ENCODE measurements at places on chromosomes 13 and 19.

GRCh38 chr13:101536079-101536478 is 83.6 kb downstream of the ITGBL1 start:
- no peak for DNase-seq

GRCh38 chr19:51693260-51693659 is at the start of gene SPACA6:
SPACA6 (plus strand) TSS chr19:51693330; CDS start chr19:51693527, 197 bp downstream.
- no peak for DNase-seq

DNA sequence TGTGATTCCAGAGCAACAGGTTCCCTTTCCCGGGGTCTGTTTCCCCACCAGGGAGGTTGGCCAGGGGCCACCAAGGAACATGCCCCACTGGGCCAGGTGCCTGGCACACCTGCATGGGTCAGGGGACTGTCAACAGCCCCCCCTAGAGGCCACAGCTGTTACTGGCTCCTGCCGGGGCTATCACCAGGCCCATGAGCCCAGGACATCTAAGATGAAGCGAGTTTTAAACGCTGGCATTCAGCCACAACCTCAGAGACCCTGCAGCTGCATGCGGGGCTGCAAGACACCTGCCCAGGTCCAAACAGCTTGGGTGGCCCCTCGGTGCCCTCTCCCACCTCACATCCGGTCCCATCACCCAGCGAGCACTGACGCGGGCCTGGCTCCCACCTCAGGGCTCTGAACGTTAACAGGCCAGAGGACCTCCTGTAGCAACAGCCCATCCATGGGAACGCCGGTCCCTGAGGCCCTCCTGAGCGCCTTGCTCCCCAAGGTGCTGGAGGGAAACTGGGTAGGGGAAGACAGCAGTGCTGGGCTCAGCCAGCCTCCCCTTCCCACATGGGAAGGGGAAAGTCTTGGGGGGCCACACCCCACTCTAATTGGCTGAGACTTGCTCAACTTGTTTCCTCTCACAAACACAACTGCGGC is 12.0 kb downstream of the KHSRP start:
- no peak for DNase-seq

DNA sequence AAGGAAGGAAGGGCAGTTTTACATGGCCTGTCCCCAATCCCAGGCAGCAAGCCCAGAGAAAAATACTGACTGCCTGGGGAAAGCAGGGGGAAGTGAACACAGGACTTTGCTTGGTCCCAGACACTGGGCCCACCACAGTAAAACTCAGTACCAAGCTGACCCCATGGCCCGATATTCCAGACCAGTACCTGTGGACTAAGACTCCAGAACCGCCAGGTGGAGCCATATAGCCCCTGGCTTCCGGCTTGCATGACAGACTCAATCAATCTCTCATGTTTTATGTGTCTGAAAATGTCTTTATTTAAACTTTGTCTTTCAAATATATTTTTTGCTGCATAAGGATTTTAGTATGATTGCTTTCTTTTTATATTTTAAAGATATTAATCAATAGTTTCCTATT is 767.9 kb upstream of the SLITRK6 start:
- no peak for DNase-seq

GRCh38 chr13:98519976-98520375 is 56.9 kb downstream of the STK24 start:
- no peak for DNase-seq

GRCh38 chr13:22060187-22060586 is 389.3 kb downstream of the FGF9 start:
- DNase-seq: no peak
